NCI-H1048 (cell line): ENCODE measurements at places on chromosomes 11 and 22.

DNA sequence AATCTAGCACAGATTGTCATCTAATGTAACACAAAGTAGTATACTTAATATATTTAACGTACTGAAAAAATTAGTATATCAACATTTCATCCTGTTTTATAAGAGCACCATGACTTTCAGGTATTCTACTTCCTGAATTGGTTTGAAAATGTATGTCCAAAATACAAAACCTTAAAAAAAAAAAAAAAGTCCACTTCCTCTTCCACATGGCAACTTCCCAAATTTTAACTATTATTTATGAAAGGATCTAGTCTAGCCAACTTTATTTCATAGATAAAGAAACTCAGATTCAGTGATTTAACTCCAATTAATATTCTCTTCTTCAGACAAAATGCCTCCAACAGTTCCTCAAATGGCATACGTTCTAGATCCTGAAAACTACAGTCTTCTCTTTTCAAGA, 44.0 kb downstream of the PIK3C2A start:
- no peak for DNase-seq

- no peak for DNase-seq
These were observed 2.6 kb downstream of the LIPT2 start for GRCh38 chr11:74490941-74491340.

DNA sequence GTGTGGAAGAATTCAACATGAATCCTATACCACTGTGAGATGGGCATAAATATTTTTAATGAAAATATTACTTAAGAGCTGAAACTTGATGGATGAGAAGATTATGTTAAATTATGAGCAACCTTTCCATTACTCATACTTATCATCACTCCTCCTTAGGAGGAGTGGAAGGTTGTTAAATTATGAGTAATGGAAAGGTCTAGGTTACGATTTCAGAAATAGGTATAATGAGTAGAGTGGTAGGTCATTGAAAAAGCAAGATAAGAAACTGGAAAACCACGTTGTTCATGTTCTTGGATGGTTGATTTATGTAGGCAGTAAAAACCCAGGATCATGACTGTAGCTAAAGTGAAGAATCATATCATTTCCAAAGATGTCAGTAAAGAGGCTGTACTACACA, 973.2 kb upstream of the RAG2 start:
- no peak for DNase-seq

DNA sequence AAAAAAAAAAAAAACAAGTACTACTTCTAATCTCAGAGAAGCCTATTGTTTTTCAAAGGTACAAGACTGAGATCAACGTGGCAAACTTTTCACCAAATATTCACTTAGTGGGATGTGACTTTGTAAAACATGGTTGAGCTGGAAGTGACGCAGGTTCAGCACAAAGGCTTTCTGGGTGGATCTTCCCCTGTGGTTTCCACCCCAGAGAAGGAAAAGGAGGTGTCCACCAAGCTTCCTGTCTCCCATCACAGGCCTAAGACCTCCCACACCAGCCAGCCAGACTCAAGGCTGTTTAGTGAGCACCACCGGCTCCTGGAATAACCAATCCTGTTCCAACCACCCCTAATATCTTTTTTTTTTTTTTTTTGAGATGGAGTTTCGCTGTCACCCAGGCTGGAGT, 5.7 kb downstream of the TMEM184B start:
- DNase-seq = no peak

GRCh38 chr11:121964591-121964990, 151.4 kb downstream of the BLID start:
- no peak for DNase-seq

- DNase-seq = no peak
These were observed 14.4 kb downstream of the ELMOD1 start for GRCh38 chr11:107605061-107606006.

GRCh38 chr22:32697331-32697995, 104.0 kb upstream of the TIMP3 start:
- DNase-seq = no peak

GRCh38 chr11:88348870-88349269, 11.3 kb upstream of the CTSC start:
- DNase-seq = no peak

- no peak for DNase-seq
These were observed 6.4 kb upstream of the CEP295 start for GRCh38 chr11:93655047-93655446.

DNA sequence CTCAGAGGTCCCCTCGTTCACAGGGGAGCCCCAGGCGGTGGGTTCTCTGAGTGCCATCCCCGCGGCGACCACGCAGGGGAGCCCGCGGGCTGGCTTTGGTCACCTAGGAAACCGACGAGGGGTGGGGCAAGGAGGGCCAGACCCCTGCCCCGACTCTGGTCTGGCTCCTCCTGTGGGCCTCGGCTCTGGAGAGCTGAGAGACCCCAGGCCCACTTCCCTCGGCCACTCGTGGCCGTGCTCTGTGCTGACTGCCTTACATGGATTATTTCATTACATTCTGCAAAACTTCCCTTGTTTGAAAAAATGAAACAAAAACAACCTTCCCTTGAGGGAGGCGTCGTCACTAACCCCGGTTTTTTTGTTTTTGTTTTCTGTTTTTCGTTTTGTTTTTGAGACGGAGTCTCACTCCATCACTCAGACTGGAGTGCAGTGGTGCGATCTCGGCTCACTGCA, 15.1 kb upstream of the CYTH4 start:
- DNase-seq = no peak
